ENCODE measurements at places on chromosomes 7 and 10.

- no peak for DNase-seq
These were observed 51.9 kb downstream of the PLPP4 start for GRCh38 chr10:120508966-120509365.

DNA sequence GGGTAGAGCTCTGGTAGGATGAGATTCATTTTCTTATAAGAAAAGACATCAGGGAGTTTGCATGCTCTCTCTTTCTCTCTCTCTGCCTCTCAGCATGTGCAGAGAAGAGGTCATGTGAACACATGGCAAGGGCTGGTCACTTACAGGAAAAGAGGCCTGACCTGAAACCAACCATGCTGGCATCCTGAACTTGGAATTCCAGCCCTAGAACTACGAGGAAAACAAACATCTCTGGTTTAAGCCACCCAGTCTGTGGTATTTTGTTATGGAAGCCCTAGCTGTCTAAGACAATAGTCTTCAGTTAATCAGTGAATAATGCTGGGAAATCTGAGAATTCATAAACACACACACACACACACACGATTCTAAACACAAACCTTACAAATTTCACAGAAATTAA is 1104.2 kb upstream of the LRRN3 start:
- no peak for DNase-seq

DNA sequence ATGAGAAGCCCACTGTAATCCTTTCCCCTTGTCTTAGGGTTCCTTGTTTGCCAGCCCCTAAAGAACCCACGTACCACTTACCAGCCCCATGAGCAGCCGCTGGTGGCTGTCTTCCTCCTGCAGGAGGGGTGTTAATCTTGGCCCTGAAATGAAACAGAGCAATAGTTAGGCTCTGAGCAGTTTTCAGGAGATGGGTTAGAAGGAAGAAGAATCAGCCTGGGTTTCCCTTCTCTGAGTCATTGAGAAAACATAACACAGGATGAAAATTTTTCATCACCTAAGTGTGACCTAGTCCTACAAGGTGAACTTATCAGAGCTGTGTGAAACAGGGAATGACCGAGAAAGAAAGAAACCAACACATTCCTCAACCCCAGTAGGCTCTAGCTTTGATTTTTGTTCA is 90.0 kb downstream of the GSAP start:
- DNase-seq = no peak

GRCh38 chr7:131845573-131846314 is 289.3 kb upstream of the PODXL start:
- DNase-seq = no peak

DNA sequence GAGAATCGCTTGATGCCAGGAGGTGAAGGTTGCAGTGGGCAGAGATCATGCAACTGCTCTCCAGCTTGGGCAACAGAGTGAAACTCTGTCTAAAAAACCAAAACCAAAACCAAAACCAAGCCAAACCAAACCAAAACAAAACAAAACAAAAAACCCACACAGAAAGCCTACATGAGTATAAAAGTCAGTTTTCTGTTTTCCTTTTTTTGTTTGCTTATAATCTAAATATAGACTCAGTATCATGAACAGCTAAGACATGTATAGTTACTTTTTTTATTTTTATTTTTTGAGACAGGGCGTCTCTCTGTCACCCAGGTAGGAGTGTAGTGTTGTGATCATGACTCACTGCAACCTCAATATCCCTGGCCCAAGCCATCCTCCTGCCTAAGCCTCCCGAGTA is 16.8 kb upstream of the MTPN start:
- no peak for DNase-seq

DNA sequence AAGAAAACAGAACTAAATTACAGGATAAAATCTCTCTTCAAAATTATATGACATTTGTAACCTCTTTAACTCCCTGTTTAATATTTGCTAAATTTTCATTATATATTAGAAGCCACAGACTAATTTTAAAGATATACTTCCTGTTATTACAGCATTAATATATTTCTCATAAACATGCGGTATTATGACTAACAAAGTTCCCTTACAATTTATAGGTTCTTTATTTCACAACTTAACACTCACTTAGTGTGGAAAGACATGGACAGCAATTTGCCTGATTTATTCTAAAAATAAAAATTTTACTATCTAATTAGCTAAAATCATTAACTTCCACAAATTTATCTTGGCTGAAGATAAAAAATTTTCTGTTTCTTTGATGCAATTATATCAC is 29.0 kb downstream of the CTNNA3 start:
- no peak for DNase-seq

GRCh38 chr10:130354573-130354954 is 218.4 kb downstream of the GLRX3 start:
- DNase-seq = no peak

DNA sequence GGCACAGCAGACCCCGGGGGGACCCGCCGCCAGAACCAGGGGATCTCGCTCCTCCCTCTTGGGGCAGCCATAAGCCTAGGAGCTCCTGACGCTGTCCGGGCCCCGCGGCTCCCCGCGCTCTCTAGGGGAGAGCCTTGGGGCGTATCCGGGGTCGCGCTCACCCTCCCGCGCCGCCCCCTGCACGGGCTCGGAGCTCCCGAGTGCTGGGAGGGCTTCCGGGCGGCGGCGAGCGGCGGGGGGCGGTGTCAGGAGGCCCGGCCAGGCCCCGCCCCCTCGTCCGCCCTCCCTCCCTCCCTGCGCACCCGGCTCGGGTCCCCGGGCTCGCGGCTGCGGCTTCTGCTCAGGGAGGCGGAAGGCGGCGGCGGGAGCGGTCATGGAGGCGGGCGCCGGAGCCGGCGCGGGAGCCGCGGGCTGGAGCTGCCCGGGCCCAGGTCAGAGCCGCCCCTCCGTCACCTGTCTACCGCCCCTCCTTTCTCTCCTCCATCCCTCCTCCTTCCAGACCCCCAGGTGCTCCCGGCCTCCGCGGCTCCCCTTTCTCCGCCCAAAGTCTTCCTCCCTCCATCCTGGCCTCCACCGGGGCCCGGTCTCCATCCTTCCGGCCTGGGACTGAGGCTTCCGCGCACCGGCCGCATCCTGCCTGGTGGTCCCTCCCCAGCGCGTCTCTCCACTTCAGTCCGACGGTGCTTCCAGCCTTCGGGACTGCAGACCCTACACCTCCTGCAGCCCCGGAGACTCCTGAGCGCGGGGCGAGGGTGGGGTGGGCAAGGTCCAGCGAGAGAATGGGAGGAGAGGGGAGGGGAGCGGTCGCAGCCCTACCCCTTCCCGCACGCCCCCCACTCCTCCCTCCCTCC is at the start of gene CCDC136:
TSS of gene CCDC136 (plus strand) at position 848 of the 851 bp plus-strand sequence. CDS start 444 bp downstream, outside the sequence.
- DNase-seq = peak; percentile 92

- DNase-seq = peak; percentile 12
These were observed 69.5 kb downstream of the JMJD1C start for GRCh38 chr10:63396133-63396761.

GRCh38 chr7:50491209-50491608 is 41.1 kb upstream of the FIGNL1 start:
- no peak for DNase-seq

Data from AG20443 (cell line).